ENCODE measurements at places on chromosomes 3 and 15.

- DNase-seq = no peak
Measured at GRCh38 chr3:193814166-193814892, 221.3 kb downstream of the OPA1 start.

- no peak for DNase-seq
Measured at GRCh38 chr15:29465196-29465595, 195.6 kb upstream of the NSMCE3 start.

DNA sequence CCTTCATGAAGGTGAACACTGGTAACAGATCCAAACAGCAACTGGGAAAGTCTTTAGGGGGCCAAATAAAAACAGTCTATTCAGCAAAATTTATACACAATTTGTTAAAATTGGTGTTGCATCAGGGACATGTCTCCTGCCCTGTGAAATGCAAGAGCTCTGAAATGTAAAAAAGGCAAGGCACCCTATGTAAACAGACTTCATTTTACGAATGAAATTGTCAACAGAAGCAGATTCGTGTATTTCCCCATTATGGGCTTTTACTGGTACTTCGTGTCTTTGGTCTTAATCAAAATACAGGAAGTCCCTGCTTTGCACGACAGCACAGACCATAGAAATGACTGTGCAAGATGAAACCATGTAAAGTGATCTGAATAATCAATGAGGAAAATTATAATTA, 127.3 kb upstream of the THBS1 start:
- DNase-seq = no peak

- DNase-seq = no peak
Measured at GRCh38 chr3:71693641-71694040, 31.6 kb downstream of the EIF4E3 start.

- DNase-seq = no peak
Measured at GRCh38 chr15:38477637-38478036, 23.7 kb downstream of the FAM98B start.
